Natural killer cell (primary cell): ENCODE measurements at places on chromosomes 13 and 19. TPM values are rescaled to one million over a fixed set of nuclear protein-coding genes. Genes with fewer than 3 reads are reported as not detected.

ODAD3 gene
- total RNA-seq, result not detected

DNA sequence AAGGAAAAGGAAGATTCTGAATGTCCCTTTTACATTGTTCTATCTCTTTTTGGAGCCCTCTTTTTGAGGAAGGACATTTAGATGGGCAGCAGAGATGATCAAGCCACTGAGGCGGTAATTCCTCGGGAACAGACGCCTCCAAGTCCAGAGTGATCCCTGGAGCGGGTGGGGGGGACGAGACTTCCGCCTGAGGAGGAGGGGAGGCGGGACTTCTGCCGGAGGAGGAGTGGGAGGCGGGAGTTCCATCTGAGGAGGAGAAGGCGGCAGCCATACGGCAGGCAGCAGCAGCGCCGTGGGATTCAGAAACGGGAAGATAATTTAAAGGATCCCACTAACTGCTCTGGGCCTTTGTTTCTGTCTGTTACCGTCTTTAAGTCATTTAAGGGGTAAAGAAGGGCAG lies 37.6 kb upstream of the CD177 start:
- H3K4me3 ChIP-seq, result no peak overlapping the region
- H3K27ac ChIP-seq, result no peak overlapping the region
- H3K27me3 ChIP-seq, result no peaks in the 10 kb centered on the region
- H3K36me3 ChIP-seq, result no peaks in the 10 kb centered on the region
- DNase-seq, result no peak

CEACAM8 gene
- total RNA-seq, result not detected

- no peak for DNase-seq
- H3K4me1 ChIP-seq, result no peaks in the 10 kb centered on the region
- no peak overlapping the region for H3K4me3 ChIP-seq
- H3K27ac ChIP-seq, result no peak overlapping the region
These were observed 101.6 kb upstream of the MYO16 start for GRCh38 chr13:108527844-108528243.

DNA sequence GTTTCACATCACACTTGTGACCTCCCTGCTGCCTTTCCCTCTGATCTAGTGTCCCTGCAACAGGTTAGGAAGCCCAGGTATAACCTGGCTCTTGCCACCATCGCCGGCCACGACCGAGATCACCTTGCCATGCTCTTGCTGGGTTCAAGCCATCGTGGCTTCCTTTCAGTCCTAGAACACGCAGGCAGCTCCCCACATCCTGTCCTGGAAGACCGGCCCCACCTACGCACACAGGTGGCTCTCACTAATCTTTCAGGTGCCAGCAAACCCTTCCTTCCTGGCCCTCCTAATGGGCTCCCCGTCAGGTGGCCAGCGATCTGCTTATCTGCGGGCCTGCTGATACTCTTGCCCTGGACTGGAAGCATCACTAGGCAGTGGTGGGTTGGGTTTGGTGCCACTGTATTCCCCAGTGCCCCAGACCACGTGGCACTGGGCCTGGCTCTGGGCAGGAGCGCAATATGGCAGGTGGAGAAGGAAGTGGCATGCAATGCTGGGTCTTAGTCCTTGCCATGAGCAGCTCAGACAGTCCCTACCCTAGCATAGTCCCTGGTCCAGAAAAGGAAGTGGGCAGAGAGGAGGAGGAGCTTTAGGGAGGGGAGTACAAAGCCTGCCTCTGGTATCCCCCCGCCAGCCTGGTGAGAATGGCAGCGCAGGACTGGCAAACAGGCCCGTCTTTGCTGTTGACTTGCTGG lies 11.8 kb downstream of the PPP1R37 start:
- H3K27me3 ChIP-seq, result no peaks in the 10 kb centered on the region
- no peaks in the 10 kb centered on the region for H3K36me3 ChIP-seq
- peak; percentile 43 for DNase-seq
- H3K27ac ChIP-seq, result peak overlapping the region; percentile 60

DNA sequence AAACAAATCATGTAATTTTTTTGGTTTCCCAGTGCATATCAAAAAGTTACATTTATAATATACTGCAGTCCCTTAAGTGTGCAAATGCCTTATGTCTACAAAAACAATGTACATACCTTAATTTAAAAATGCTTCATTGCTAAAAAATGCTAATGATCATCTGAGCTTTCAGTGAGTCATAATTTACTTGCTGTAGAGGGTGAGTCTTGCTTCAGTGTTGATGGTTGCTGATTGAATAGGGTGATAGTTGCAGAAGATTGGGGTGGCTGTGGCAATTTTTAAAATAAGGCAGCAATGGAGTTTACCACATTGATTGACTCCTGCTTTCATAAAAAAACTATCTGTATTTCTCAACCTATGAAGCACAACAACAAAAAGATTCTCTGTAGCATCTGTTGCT lies 613.9 kb downstream of the TBC1D4 start:
- H3K27me3 ChIP-seq, result no peaks in the 10 kb centered on the region
- no peak overlapping the region for H3K4me3 ChIP-seq
- H3K27ac ChIP-seq, result no peak overlapping the region
- no peak for DNase-seq
- no peaks in the 10 kb centered on the region for H3K36me3 ChIP-seq

COMP gene
- total RNA-seq, result not detected

DNA sequence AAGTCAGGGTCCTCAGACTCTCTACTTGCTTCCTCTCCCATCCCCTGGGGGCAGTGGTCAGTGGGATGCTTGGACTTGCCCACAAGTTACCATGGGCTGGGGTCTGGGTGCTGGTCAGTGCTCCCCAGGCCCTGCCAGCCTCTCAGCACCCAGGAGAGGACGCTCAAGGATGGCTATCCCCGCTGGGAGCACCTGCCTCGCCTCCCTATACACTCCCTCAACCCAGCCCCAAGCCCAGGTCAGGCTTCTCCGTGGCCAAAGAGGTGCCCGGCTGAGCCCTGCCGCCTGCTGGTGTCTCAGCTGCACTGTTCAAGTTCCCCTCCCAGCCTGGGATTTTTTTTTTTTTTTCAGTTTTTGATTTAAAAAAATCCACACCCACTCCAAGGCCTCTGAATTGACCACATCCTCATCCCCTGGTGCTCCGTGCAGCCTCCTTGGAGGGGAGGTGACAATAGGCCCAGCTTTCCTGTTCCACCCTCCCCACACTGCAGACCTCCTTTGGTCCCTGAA lies 10.8 kb downstream of the F2RL3 start:
- DNase-seq, result no peak
- no peak overlapping the region for H3K27ac ChIP-seq
- no peaks in the 10 kb centered on the region for H3K36me3 ChIP-seq
- peaks cover 41% of the 10 kb centered on the region for H3K4me1 ChIP-seq
- H3K4me3 ChIP-seq, result no peak overlapping the region

DNA sequence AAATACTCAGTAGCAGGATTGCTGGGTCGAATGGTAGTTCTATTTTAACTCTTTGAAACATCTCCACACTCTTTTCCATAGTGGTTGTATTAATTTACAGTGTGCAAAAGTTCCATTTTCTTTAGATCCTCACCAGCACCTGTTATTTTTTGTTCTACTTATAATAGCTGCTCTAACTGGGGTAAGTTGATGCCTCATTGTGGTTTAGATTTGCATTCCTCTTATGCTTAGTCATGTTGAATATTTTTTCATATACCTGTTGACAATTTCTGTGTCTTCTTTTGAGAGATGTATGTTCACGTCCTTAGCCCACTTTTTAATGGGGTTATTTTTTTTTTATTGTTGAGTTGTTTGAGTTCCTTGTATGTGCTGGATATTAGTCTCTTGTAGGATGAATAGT lies 144.6 kb downstream of the NBEA start:
- H3K36me3 ChIP-seq, result no peaks in the 10 kb centered on the region
- no peak overlapping the region for H3K4me3 ChIP-seq
- no peak for DNase-seq
- no peak overlapping the region for H3K27ac ChIP-seq
- no peaks in the 10 kb centered on the region for H3K4me1 ChIP-seq

GRCh38 chr19:5973867-5974635 lies 3.9 kb downstream of the RANBP3 start:
- no peak for DNase-seq
- no peaks in the 10 kb centered on the region for H3K27me3 ChIP-seq
- H3K4me1 ChIP-seq, result peaks cover 46% of the 10 kb centered on the region
- H3K4me3 ChIP-seq, result no peak overlapping the region
- H3K27ac ChIP-seq, result no peak overlapping the region

DIAPH3 gene
- 0.54 TPM for total RNA-seq

DNA sequence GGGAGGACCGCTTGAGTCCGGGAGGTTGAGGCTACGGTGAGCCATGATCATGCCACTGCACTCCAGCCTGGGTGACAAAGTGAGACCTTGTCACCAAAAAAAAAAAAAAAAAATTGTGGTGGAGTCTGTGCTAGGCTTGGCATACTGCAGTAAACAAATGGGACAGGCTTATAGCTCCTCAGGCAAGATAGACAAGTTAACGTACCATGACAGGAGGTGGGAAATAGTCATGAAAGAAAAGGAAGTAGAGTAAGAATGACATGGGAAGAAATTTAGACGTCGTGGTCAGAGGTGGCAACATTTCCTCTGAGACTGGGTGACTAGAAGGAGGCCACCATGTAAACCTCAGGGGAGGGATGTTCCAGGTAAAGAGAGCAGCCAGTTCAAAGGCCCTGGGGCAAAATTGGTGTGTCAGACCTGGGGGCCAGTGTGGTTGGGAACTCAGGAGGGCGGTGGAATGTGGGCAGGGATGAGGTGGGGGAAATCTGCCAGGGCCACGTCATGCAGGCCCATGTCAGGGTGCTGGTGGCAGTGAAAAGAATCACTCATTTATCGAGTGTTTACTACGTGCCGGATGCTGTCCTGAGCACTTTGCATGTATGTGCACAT lies 5.6 kb downstream of the SNRPA start:
- H3K27me3 ChIP-seq, result no peaks in the 10 kb centered on the region
- peaks cover 39% of the 10 kb centered on the region for H3K36me3 ChIP-seq

GRCh38 chr13:99830931-99831330 lies 140.6 kb downstream of the ZIC5 start:
- no peak for DNase-seq
- H3K27me3 ChIP-seq, result no peaks in the 10 kb centered on the region
- no peak overlapping the region for H3K4me3 ChIP-seq
- H3K27ac ChIP-seq, result no peak overlapping the region
- H3K4me1 ChIP-seq, result peaks cover 11% of the 10 kb centered on the region

DNA sequence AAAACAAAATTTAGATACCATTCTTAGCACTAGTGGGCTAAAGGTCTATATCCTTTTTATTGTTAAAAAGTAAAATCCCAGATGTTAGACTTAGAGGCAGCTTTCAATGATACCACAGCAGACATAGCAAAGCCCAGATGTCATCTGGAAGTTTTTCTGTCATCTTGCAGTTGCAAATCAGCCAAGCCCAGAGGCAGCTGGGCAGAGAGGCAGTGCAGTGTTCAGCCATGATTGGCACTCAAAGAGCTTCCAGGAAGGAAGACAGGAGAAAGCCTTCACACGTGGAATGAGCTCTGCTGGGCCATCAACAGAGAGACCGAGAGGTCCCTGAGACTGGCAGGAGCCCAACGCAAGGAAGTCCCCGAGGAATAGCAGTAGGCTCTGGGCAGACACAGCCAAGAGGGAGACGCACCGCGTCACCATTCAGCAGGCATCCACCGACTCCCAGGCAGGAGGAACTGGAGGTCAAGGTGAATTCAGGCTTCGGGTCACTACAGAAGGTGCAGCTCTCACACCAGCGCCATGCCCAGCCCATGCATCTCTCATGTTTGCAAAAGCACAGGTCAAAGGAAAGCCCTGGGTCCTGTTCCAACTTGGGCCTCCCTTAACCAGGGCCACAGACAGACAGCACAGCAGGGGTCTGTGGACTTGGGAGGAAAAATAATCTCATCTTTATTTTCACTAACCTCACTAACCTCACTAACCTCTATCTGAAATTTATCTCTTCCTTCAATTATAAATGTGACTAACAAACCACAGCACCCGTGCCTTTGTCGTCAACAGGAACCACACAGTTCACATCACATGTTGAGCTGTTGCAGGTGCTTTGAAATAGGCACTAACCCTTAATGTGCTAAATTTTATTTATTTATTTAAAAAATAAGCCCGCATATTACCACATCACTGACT lies 54.9 kb downstream of the TUBGCP3 start:
- no peak overlapping the region for H3K27ac ChIP-seq
- H3K4me1 ChIP-seq, result no peaks in the 10 kb centered on the region
- H3K4me3 ChIP-seq, result no peak overlapping the region
- peak; percentile 39 for DNase-seq
- no peaks in the 10 kb centered on the region for H3K27me3 ChIP-seq
- H3K36me3 ChIP-seq, result no peaks in the 10 kb centered on the region

GRCh38 chr13:83831796-83832195 lies 50.5 kb downstream of the SLITRK1 start:
- no peaks in the 10 kb centered on the region for H3K27me3 ChIP-seq
- no peaks in the 10 kb centered on the region for H3K36me3 ChIP-seq
- no peak overlapping the region for H3K4me3 ChIP-seq
- H3K4me1 ChIP-seq, result no peaks in the 10 kb centered on the region
